ENCODE measurements at places on chromosomes 2 and 18. TPM values are rescaled to one million over a fixed set of nuclear protein-coding genes. Genes with fewer than 3 reads are reported as not detected.

Gene PDE11A
- total RNA-seq, result 0.09 TPM

Gene STON1
- total RNA-seq, result 6.7 TPM

Gene RAB6C
- total RNA-seq, result not detected

Gene SOWAHC
- total RNA-seq, result 7.7 TPM

Gene GALNT3
- 0.16 TPM for total RNA-seq

Gene UGT1A8
- not detected for total RNA-seq

Gene EFHD1
- not detected for total RNA-seq

Gene BMP10
- not detected for total RNA-seq

Gene UPP2
- not detected for total RNA-seq

Gene ALPP
- not detected for total RNA-seq

Gene CRYGD
- not detected for total RNA-seq

Gene RAX
- total RNA-seq, result not detected

Gene EFEMP1
- total RNA-seq, result 520 TPM

Gene GAD1
- 0.09 TPM for total RNA-seq

Gene CASP8
- total RNA-seq, result 26.6 TPM

Gene IL1R2
- 0.79 TPM for total RNA-seq

Gene STARD6
- total RNA-seq, result 0.17 TPM

Gene UGT1A10
- total RNA-seq, result not detected

Gene SEC11C
- total RNA-seq, result 7.1 TPM

Gene ABCA12
- 0.09 TPM for total RNA-seq

Gene CRYGC
- not detected for total RNA-seq

Gene EDAR
- not detected for total RNA-seq

Gene STAT4
- 0.63 TPM for total RNA-seq

Gene NLRC4
- not detected for total RNA-seq

Gene CNDP1
- total RNA-seq, result not detected

Gene ALMS1
- total RNA-seq, result 8.2 TPM

Gene METAP1D
- 4.9 TPM for total RNA-seq

Gene ZNF638
- 105 TPM for total RNA-seq

Gene RBFA
- total RNA-seq, result 24.7 TPM

Gene SLC9A4
- not detected for total RNA-seq

Gene STEAP3
- 15.4 TPM for total RNA-seq

Gene LIMS4
- 0.77 TPM for total RNA-seq

Gene TACR1
- total RNA-seq, result 0.16 TPM

Gene ZAP70
- total RNA-seq, result 0.16 TPM

Gene AKAIN1
- total RNA-seq, result not detected

Gene CFAP53
- 0.77 TPM for total RNA-seq
